Activated T-cell treated with anti-CD3 and anti-CD28 coated beads, Interleukin-2, amount 50 U/mL, for 4 hours (primary cell): ENCODE measurements at places on chromosomes 7 and 10. TPM values are rescaled to one million over a fixed set of nuclear protein-coding genes. Genes with fewer than 3 reads are reported as not detected.

- no peak for DNase-seq
Measured at GRCh38 chr10:13527864-13528122, 1.0 kb downstream of the BEND7 start.

C7orf33 gene
- total RNA-seq, result not detected

CDH23 gene
- 1.1 TPM for total RNA-seq

STK31 gene
- total RNA-seq, result 0.19 TPM

DNA sequence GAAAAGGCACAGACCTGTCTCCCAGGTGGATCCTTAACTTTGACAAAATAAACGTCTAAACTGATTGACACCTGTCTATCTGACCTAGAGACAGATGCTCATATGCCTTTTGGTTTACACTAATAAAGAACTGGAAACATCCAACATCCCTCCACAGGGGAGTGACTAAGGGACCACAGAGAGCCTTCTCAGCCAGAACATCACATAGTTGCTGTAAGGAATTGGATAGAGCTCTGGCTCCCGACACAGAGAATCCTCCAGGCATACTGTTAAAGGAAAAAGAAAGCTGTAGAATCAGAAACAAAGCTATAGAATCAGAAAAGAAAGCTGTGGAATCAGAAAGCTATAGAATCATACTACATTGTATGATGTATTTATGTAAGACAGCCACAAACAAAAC, 258.8 kb downstream of the STK31 start:
- no peak for DNase-seq

DNA sequence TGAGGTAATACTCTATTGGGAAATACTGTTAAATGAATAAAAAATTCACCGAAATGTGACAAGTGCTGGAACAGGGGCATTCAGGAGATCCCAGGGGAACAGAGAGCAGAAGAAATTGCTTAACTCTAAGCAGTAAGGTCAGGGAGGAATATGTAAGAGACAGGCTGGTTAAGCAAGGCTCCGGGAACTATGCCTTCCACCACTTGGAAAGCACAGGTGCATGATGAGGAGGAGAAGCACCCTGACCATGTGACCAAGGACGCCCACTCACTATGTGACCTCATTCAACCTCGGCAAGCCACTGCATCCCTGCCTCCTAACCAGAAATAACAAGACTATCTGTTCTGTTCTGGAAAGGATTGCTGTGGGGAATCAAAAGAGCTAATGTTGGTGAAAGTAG, 218.4 kb downstream of the ELMO1 start:
- DNase-seq, result peak; percentile 9

HMX2 gene
- not detected for total RNA-seq

GRCh38 chr7:8378349-8379019, 54.9 kb upstream of the NXPH1 start:
- DNase-seq, result no peak

DNA sequence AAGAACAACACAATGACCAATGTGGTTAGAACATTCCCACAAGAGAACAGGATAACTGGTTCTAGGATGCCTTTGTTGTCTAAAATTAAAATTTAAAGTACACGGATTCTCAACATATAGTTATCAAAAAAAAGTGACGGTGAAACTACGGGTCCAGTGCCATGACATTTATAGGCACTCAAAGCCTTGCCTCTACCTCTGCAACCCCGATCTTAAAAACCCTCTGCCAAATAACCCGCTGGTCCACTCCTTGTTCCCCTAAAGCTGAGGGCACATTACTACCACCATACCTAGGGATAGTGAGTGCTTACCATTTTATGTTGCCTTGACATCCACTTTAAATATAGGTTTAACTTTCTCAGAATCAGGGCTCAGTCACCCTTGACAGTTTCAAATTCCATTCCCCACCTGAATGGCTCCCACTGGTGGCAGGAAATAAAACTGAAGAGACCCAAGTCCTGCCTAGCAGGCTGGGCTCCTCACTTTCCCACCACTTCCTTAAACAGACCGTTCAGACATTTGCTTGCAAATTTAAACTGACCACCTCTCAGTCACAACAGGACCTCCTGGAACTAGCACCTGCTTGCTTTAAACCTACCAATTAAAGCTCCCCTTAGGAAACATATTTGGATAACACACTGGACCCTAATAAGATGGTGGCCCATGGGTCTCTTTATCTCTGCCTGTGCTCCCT, 169.9 kb upstream of the ASAH2 start:
- no peak for DNase-seq

CYP3A5 gene
- total RNA-seq, result 0.20 TPM

DNA sequence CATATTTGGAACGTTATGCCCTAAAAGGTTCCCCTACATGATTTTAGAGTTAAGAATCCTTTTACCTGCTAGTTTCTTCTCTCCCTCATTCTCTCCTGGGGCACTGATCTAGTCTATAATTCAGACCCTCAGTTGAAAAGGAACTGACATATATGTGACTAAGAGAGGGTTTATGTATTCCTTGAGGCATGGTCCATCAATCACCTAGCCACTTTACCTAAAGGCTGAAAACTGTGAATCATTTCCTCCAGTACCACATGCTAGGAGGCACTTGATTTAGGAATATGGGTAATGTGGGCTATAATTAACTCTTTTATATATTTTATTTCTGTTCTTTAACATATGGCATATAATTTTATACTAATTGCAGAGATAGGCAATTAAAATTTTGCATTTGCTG, 303.5 kb downstream of the BBS9 start:
- no peak for DNase-seq

GRCh38 chr7:35280902-35281301, 27.0 kb upstream of the TBX20 start:
- no peak for DNase-seq

- DNase-seq, result no peak
Measured at GRCh38 chr10:13386021-13386420, 37.9 kb upstream of the SEPHS1 start.

SSMEM1 gene
- total RNA-seq, result not detected

DNA sequence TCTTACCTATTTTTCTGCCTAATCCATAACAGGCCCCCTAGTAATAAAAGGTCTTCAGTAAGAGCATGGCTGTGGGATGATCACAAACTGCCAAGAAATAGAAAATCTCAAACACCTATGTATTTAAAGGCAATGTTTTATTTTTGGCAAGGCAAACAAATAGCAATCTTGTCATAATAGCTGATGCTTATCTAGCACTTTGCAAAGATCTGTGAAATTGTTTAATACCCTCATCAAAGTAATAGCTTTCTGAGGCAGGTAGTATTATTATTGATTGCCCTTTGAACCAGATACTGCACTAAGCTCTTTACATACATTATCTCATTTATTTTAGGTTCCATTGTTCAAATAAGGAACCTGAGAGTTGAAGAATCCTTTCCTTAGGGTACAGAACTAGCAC, 1.6 kb upstream of the CADPS2 start:
- no peak for DNase-seq

GRCh38 chr10:43287056-43288007, 20.5 kb upstream of the RASGEF1A start:
- DNase-seq, result peak; percentile 36

GRCh38 chr10:125190414-125190813, 30.1 kb upstream of the CTBP2 start:
- DNase-seq, result no peak

TPK1 gene
- total RNA-seq, result 9.3 TPM

GRCh38 chr7:50822110-50822509, 39.4 kb upstream of the GRB10 start:
- DNase-seq, result no peak

- no peak for DNase-seq
Measured at GRCh38 chr7:55500117-55500756, 72.1 kb downstream of the VOPP1 start.

- no peak for DNase-seq
Measured at GRCh38 chr7:158241919-158242318, 345.7 kb downstream of the PTPRN2 start.

- DNase-seq, result no peak
Measured at GRCh38 chr10:117137031-117137910, 799 bp downstream of the VAX1 start.

DNA sequence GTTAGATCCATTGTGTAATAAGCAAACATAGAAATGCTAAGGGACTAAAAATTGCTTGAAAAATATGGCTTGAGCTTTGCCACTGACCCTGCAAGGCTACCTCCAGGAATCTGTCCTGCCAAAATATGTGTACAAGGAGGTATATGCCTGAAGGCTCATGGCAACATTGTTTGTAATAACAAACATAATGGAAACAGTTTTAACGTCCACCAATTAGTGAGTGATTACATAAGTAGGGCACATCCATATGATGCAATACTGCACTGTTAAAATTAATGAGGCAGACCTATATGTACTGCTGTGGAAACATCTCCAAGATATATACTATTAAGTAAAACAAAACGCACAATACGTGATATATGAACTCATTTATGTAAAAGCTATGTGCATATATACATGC, 13.1 kb upstream of the GOT1 start:
- no peak for DNase-seq

- no peak for DNase-seq
Measured at GRCh38 chr10:70163448-70163847, 6.9 kb downstream of the SAR1A start.

MINDY4 gene
- total RNA-seq, result 1.7 TPM

DNA sequence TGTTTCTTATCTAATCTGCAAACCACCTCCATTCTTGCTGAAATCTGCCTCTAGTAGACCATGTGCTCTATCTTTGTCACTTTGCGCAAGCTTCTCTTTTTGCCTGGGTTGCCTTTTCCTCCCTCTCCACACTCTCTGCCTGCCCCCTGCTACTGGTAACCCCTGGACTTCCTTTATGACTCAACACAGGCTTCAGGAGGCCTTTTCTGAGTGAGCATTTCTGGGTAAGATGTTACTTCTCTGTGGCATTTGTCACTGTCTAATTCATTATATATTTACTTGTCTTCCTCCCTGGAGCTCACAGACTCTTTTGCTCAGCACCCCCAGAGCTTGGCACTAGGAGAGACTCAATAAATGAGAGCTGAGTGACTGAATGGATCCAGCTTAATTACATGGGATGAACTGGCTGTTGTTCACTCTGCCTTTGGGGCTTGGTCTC, 8.4 kb downstream of the GOLGA7B start:
- no peak for DNase-seq

- no peak for DNase-seq
Measured at GRCh38 chr7:22809902-22810642, 12.6 kb downstream of the TOMM7 start.

DNA sequence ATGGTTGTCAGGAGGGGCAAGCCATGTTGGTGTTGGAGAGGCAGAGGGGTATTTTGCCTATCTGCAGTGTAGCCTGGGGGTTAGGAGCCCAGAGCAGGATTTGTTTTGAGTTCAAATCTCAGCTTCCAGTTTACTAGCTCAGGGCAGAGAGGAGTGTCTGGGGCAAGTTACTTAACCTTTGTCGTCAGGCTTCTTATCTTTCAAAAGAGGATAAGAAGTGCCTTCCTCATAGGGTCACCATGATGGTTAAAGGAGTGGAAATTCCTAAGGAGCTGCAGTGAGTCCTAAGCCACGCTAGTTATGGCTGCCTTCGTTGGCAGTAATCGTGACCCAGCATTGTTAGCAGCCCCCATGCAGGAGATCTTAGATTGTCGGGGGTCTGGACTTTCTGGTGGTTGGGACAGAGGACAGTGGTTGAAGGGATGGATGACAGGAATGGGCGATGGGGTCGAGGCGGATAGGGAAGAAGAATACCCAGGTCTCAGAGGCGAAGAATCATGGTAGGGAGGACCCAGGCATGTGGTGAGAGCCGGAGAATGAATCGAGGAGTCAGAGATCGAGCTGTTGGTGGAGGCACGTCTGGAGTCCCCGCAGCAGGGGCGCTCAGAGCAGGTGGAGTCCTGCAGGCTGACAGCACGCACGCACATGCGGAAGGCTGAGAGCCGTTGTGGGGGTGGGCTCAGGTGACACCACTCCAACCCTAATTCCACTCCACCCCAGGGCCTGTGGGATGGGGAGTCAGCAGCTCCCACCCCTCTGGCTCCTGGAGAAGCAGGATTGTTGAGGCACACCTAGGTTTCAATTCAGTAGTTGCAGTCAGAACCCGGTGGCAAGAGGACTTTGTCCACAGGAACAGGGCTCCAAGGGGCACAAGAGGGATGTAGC, 11.6 kb downstream of the ADCK2 start:
- DNase-seq, result no peak
